ENCODE measurements at places on chromosomes 5 and 9.

- no peak for DNase-seq
These were observed 49.2 kb downstream of the MRPL36 start for GRCh38 chr5:1750469-1750868.

DNA sequence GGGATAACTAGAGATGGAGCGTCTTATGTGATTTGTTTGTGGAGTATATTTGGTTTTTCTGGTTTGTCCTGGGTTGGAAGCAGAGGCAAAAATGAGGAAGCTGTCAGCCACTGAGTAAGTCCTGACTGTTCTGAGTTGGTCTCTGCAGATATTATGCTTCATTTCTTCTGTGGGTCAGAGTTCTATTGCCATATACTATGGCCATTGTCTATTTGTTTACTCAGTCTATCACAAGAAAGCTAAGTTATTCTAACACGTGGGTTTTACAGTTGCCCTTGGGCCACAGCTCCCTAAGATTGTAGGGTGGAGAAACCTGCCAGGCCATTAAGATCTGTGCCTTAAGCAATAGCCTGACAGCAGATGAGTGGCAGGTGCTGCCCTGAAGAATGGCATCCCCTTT is 3.0 kb upstream of the CTSV start:
- no peak for DNase-seq

DNA sequence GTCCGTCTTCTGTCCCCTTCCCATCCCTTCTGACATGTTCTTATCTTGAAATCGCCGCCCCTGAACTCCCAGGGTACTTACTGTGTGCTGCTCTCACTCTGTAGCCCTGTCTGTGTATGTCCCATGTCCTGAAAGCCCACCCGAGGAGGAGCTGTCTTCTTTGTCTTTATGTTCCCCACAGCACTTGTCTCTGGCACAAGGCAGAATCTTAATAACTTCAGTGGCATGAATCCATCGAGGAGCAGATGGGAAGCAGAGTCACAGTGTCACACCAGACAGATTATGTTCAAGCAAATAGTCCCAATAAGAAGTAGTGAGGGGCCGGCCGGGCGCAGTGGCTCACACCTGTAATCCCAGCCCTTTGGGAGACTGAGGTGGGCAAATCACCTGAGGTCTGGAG is 29.7 kb upstream of the LTC4S start:
- no peak for DNase-seq

GRCh38 chr5:153551537-153552079 is 61.1 kb downstream of the GRIA1 start:
- no peak for DNase-seq

DNA sequence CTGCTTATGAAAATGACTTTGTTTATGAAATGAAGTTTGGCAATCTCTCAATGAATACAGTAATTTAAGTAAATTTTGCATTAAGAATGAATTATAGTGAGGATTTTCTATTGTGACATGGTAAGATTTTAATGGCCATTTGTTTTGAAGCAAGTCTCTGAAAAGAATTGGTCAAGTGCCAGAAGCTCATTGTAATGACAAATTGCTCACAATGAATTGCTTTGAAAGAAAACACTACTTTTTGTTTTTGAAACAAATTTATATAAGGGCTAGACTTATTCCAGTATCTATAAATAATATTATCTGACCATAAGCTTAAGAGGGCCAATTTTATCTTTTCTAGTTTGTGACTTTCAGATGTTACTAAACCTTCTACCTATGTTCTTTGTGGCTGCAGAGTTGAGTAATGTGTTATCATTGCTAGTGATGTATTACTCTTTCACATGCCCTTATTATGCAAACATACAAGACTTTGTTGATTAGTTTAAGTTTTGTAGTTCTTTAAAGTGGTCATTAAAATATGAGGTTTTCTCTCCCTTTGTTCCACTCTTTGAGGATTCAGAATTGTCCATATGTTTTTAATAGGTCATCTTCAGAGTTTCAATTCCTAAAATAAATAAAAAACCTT is 93.0 kb upstream of the ZNF608 start:
- no peak for DNase-seq

- no peak for DNase-seq
These were observed 101.4 kb downstream of the ARHGAP26 start for GRCh38 chr5:142871363-142872193.

GRCh38 chr5:179834120-179834519 is 13.4 kb downstream of the SQSTM1 start:
- DNase-seq, result no peak

GRCh38 chr5:7540736-7541485 is 145.0 kb downstream of the ADCY2 start:
- DNase-seq, result no peak

DNA sequence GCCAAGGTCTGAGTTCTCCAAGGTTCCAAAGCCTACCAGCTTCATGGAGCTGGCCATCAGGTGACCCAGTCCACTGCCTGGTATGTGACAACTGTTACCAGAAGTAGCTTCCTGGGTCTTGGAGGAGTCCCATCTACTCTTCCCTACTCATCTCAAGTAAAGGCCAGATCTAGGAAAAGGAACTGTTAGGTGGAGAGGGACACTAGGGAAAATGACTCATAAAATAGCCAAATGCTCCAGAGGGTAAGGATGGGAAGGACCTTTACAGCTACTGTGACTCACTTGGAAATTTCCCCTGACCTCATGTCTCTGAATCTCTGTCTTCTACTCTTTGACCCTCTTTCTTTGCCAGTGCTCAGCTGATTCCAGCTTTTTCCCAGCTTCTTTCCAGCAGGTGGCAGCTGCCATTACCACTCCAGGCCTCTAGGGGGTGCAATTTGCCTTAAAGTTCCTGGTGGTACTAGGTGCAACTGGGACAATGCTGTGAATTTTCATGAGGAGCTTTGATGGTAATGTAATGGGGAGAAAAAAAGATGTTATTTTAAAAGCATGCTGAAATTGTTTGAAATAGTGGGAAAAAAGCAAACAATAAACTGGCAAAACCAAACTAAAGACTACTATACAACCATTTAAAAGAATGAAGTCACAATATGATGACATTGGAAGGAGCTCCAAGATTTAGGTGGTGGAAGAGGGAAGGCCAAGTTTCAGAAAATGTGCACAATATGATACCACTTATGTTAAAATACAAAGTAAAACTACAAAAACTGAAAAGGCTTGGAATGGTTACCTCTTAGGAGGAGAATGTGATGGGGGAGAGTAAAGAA is 27.1 kb upstream of the MYORG start:
- DNase-seq, result peak; percentile 47

DNA sequence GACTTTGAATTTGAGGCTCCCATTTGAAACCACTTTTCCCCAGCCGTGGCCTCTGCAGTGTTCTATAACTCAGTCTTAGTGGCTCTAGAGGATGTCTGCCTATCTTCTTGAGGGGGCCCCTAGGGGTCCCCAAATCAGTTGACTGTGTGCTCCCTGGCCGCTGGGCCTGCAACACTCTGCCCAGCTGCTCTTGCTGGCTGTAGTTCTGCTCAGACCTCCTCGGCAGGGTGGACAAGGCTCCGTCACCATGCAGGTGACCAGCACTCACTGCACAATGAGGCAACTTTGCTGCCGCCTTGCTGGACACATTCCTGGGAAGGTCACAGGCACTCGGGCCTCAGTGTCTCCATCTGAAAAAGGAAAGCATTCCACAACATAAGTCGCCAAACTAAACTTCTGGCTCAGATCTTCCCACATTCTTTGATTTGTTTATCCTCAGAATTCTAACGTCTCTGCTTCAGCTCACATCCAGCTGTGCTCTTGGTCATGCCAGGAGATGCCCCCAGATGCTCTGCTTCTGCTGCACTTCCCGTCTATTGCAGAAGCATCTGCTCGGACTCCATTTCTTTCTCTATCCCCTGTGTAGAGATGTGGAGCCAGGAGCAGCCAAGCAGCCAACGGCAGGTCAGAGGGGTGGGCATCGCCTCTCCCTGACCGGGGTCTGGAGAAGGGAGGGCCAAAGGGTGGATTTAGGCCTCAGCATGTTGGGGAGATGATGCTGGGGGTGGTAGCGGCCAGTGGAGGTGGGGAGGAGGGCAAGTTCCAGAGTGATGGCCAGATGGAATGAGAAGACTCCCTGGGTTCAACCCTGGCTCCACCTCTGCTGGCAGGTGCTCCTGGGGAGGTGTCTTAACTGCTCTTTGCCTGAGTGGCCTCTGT is 133.6 kb downstream of the MVB12B start:
- no peak for DNase-seq

GRCh38 chr5:80408484-80409366 is 861 bp downstream of the ZFYVE16 start:
- DNase-seq, result peak; percentile 30

DNA sequence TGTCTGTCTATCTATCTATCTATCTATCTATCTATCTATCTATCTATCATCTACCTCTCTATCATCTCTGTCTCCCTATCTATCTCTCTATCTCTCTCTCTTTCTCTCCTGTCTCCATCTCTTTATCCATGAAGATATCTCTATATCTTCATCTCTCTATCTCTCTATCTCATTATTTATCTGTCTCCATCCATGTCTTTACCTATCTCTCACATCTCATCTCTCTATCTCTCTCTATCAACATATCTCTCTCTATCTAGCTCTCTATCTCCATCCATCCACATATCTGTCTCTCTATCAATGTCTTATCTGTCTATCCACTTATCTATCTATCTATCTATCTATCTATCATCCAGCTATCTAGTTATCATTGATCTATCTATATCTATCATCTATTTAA is 292.1 kb upstream of the IRX2 start:
- DNase-seq, result no peak

GRCh38 chr5:150023136-150023535 is 22.6 kb downstream of the HMGXB3 start:
- DNase-seq, result no peak

GRCh38 chr5:134086943-134087305 is 27.6 kb upstream of the TCF7 start:
- peak; percentile 75 for DNase-seq

DNA sequence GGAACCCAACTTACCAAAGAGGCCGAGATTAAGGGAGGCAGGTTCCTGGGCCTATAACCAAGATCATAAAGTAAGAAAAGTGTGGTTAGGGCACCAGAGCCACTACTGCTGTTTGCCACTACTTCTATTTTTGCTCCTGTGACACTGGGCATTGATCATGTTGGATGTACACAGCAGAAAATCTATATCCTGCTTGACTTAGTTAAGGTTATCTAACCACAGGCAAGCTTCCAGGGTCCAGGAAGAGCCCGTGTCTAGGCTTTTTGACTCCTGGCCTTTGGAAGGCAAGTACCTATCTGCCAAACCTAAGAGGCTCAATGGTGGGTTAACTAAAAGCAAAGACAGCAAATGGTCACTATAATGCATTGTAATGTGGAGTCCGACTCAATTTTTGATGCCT is 497.5 kb upstream of the DMAC1 start:
- no peak for DNase-seq

- no peak for DNase-seq
These were observed 31.9 kb upstream of the ZNF622 start for GRCh38 chr5:16497546-16497945.

GRCh38 chr5:68190619-68191018 is 24.9 kb upstream of the PIK3R1 start:
- no peak for DNase-seq

DNA sequence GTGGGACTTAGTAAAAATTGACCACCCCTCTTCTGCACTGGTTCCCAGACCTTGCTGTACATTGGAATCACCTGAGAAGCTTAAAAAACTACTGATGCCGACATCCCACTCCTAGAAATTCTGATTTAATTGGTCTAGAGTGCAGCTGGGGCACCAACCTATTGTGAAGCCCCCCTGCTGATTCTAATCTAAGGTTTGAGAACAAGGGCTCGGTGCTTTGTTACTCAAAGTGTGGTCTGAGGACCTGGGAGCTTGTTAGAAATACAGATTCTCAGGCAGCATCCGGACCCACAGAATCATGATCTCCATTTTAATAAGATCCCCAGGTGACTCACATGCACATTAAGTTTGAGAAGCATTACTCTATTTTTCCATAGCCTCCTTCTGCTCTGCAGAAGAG is 57.8 kb upstream of the LPAR1 start:
- DNase-seq, result no peak

GRCh38 chr9:112377087-112377486 is 2.8 kb upstream of the HSDL2 start:
- DNase-seq, result no peak

All from stimulated activated CD4-positive, alpha-beta T cell treated with anti-CD3 and anti-CD28 coated beads, Interleukin-4, amount 100 ng/mL, for 48 hours (primary cell).